NCI-H226 (cell line): ENCODE measurements at places on chromosomes 5 and 9.
A peak's percentile ranks its signal among the peaks of the same experiment; 100 is the strongest.

- no peak for DNase-seq
Observed at GRCh38 chr9:18636781-18637180, 162.8 kb downstream of the ADAMTSL1 start.

- DNase-seq, result no peak
Observed at GRCh38 chr9:29066141-29066640, 1492.9 kb upstream of the C9orf72 start.

DNA sequence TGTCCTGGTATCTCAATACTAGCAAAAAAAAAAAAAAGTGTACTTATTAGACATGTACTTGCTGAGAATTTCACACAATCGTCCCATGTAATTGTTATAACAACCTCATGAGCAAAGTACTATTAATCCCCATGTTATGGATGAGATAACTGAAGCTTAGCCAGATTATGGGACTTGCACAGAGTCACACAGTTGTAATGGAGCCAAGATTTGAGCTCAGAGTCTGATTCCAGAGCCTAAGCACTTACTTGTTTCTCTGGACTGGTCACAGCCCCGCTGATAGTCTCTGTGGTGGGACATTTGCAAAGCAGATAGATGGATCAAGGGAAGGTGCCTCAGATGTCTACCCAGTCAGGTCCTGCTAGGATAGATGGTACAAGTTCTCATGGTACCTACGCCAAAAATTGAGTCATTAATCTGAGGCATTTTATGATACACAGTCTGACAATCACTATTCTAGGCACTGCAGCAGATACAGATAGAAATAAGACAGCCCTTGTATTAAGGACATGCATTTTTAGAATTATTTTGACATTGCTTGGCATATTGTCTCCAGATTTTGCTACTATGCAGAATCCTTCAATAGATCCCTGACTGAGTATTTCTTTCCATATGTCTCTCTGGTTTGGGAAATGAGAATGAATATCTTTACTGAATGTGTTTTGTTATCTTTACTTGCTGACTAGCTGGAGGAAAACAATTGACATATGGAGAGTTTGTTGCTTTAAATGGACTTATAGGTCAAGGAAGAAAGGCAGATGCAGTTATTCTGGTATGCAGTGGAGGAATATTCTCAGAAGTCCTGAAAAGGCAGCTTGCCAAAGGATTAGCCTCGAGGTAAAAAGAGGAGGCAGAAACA lies 149.5 kb downstream of the ADAMTSL1 start:
- no peak for DNase-seq

DNA sequence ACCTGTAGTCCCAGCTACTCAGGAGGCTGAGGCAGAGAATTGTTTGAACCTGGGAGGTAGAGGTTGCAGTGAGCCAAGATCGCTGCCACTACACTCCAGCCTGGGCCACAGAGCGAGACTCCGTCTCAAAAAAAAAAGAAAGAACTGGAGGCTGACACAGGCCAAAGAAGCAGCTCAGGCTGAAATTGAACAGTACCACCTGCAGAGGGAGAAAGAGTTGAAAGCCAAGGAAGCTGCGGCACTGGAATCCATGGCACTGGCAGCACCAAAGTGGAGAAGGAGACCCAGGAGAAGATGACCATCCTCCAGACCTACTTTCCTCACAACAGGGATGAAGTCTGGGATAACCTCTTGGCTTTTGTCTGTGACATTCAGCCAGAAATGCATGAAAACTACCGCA lies 11.3 kb upstream of the TMEM141 start:
- DNase-seq, result no peak

- no peak for DNase-seq
Observed at GRCh38 chr5:83125560-83125959, 48.2 kb downstream of the XRCC4 start.

DNA sequence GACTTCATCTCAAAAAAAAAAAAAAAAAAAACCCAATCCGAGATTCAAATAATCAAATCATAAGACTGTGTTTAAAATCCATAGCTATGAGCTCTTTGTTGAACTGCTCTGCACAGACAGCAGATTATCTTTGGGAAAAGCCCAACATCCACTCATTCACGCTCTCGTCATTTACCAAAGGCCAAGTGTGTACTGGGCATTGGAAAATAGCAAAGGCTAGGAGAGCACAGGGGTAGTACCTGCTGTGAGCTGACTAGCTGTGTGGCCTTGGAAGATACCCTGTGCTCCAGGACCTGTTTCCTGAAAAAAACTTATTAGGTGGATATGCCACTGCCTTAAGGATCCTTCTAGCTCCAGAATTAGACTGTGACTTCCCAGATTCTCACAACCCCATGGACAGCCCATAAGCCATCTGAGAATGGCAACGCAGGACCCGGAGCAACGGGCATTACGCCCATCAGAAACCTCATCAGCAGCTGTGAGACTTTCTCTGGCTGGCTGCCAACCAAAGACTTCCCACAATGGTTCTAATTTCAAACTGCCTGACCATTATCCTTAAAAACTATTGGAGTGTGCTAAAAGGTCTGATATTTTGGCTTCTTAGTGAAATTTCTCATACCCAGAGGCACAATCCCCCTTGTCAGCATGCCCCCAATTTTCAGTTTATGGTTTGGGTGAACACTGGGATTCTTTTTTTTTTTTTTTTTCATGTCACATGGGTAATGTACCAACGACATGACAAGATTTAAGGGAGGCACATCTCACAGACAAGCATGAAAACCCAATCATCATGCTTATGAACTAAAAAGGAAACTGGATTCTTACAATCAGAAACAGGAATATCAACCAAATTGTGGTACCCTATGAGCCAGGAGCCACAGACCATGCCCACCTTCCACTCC lies 16.8 kb downstream of the SERINC5 start:
- DNase-seq, result no peak

DNA sequence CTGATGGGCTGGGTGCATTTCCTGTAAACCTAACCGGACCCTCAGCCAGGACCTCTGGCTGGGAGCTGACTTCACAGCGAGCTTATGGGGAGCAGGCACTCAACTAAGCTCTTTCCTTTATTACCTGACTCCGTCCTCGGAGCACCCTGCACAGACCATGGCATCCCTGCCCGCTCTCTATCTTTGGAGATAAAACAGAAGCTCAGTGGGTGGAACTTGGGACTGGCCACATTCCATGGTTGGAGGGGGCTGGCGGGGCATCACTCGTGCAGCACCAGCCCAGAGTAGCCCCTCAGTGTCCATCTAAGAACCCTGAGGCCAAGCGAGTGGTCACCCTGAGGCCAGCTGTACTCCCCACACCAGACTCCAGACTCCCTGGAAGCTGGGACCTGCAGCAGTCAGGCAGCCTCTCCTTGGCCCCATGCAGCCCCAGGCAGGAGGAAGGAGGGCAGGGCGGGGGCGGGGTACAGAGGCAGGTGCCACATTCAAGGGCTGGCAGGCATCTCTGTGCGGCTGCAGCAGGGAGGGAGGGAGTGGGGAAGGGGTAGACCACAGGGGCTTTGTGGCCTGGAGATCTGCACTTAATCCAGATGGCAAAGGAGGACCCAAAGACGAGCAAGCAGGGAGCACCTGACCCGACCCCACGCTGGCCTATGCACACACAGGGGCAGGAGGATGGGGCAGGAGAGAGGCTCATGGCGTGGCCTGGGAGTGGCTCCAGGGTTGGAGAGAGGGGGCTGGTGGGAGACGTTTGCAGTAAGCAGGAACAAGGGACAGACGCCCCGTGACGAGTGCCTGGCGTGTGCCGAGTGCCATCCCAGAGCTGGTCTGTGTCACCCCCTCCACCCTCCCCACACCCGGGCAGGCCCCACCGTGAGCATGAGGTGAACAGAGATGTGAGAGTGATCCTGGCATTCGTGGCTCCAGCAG lies 26.1 kb downstream of the GLT6D1 start:
- no peak for DNase-seq

GRCh38 chr5:26388976-26389375 lies 649.4 kb downstream of the CDH9 start:
- DNase-seq, result no peak

DNA sequence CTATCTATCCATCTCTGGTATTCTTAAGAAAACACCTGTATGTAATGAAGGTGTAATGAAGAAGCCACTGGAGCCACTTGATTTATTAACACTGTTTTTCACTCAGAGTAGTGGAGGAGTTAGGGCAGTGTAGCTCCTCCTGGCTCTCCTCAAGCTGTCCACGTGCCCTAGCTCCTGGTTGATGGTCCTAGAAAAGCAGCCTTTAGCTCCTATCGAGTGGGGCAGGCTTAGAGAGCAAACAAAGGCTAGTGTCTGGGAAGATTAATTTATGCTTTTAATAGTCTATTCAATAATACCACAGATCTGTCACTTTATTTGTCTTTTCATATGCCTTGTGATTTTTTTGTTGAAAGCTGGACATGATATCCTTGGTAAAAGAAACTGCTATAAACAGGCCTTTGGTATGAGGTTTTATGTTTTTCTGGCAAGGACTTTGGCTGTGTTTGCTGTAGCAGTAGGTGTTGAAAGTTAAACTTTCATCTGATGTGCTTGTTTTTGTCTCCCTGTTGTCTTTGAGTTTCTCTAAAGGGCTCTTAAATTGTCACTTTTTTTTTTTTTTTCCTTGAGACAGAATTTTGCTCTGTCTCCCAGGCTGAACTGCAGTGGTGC lies 141.1 kb downstream of the GCNT1 start:
- DNase-seq, result no peak

GRCh38 chr9:8980496-8981013 lies 1181.0 kb upstream of the DMAC1 start:
- no peak for DNase-seq

DNA sequence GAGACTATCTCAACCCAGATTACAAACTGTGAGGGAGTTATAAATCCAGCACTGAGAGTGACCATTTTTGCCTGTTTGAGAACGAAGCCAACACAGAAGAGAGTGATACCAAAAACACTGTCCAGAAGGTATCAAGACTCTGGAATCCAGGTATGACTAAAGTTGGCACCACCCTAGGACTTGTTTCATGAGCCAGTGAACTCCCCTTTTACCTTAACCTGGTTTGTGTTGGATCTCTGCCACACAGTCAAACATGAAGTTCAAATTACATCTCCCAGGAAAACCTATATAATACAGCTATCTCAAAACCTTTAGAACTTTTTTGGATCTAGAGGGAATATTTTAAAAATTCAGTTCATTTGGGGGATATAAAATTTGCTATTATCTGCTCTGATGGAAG lies 11.4 kb downstream of the ZBTB5 start:
- no peak for DNase-seq

- DNase-seq, result no peak
Observed at GRCh38 chr9:114119242-114120191, 20.4 kb upstream of the KIF12 start.

GRCh38 chr9:6877671-6878161 lies 119.9 kb downstream of the KDM4C start:
- peak; percentile 77 for DNase-seq

GRCh38 chr9:137477778-137478612 lies 18.9 kb upstream of the NSMF start:
- no peak for DNase-seq

DNA sequence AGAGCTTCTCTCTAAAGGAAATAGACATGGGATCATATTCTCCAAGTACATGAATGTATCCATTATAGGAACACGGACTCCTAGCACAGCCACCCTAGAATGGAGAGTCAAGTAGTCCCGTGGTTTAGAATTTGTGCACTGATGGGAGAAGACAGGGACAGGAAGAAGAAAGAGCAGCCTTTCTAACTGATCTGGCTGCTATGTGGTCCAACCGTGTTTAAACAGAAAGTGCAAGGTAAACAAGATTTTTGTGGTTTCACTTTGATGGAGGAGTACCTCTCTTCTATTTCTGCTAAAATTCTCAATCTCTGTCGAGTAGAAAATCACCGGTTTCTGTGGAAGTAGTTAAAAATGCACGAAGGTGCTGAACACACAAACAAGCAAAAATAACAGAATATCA lies 171.3 kb downstream of the ST8SIA4 start:
- DNase-seq, result no peak

- DNase-seq, result no peak
Observed at GRCh38 chr5:142767911-142768310, 2.3 kb upstream of the ARHGAP26 start.

GRCh38 chr5:74289238-74289637 lies 351.3 kb downstream of the ENC1 start:
- no peak for DNase-seq

- peak; percentile 42 for DNase-seq
Observed at GRCh38 chr5:150410524-150411244, 2.0 kb downstream of the CD74 start.

- DNase-seq, result no peak
Observed at GRCh38 chr5:156540491-156540890, 213.5 kb downstream of the SGCD start.

GRCh38 chr9:98774746-98775145 lies 21.6 kb downstream of the ANKS6 start:
- DNase-seq, result peak; percentile 14

- no peak for DNase-seq
Observed at GRCh38 chr5:37490120-37490810, 111.1 kb downstream of the WDR70 start.

- DNase-seq, result no peak
Observed at GRCh38 chr5:4571248-4571948, 568.7 kb upstream of the ADAMTS16 start.

GRCh38 chr5:81631124-81631523 lies 119.8 kb downstream of the SSBP2 start:
- no peak for DNase-seq

- no peak for DNase-seq
Observed at GRCh38 chr9:120038342-120038741, 541.6 kb downstream of the CDK5RAP2 start.

- peak; percentile 75 for DNase-seq
Observed at GRCh38 chr9:114110180-114110579, 11.1 kb upstream of the KIF12 start.

DNA sequence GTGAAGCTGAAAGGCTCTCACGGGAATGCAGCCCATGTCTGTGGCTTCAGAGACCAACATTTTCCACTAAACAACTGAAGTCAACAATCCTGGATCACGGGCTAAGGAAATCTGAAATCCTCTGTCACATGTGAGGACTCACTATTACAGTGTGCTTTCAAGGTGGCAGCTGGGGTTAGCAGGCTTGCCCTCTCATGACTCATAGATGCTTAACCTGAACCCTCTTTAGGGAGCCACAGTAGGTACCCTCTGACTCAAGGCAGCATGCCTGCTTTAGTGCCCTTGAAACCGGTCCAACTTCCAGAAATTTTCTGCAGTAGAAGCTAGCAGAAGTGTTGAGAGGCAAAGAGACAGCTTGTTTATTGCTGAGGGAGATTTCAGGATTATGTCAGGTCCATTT lies 232.5 kb downstream of the GABRB2 start:
- no peak for DNase-seq

DNA sequence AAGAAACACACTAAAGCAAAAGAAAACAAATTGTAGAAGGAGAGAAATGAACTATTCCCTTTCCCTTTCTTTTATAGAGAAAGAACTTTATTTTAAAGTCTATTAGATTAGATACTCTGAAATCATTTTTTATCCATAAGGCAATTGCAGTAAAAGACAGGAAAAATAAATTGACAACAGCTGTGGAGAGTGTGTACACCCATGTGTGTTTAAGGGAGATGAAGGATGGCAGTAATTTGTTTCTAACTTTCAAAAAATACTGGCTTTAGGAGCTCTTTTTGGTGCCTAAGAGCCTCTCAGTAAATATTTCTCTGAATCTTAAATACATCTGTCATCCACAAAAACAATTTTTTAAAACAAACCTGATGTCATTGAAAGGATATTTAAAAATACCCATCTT lies 18.3 kb upstream of the ARL14EPL start:
- no peak for DNase-seq
